Fibroblast of skin of left biceps (primary cell): ENCODE measurements at places on chromosomes 3 and 15.

- no peak for DNase-seq
Observed at GRCh38 chr15:80984856-80985255, 4.8 kb downstream of the MESD start.

DNA sequence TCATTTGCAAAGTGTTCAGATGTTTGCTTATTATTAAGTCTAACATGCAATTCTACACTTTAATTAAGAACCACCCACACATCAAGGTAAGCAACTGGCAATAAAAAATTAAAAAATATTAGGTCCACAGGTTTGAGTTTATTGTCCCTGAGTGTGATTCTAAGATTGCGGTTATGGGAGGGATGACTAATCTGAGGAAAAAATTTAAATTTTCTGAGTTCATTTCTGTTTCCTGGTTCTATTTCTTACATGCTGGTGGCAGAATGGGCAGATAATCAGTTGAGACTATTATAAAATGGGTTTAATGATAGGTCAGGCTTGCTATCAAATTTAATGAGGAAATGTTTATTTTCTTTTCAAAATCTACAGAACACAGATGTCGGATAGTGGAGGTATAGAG, 105.9 kb downstream of the TP63 start:
- DNase-seq = no peak

- no peak for DNase-seq
Observed at GRCh38 chr15:71329497-71330260, 214.4 kb downstream of the THSD4 start.

DNA sequence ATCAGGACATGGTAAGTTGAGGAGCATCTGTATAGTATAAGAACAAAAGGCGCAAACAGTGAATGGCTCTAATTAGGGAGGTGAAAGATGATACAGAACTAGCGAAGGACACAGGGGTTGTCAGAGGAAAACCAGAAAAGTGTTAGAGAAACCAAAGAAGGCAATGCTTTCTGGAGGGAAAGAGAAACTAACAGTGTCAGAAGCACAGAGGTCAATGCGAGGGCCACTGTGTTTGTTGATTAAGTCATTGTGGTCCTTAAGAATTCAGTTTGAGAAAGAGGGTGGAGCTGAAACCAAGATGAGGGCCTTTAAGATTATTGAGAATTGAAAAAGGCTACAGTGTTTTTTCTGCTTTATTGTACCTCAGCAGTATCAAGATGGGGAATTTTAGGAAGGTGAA, 28.8 kb downstream of the ATG7 start:
- no peak for DNase-seq

DNA sequence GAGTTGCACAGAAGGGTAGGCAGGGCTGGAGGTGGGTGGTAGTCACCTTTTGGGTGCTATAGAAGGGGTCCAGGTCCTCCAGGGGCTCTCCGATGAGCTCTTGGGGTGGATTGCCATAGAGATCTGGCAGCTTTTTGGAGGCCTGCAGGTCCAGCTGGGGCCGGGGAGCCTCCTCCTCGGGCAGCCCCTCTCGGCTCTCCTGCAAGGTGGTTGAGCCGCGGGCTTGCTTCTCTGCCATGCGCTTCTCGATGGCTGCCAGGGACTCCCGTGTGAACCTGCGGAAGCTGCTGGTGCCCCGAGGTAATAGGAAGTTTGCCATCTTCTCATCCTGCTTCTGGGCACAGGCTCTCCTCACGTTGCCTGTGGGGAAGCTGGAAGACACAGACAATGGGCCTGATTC, 16.5 kb downstream of the SCN5A start:
- DNase-seq = no peak
